Activated naive CD8-positive, alpha-beta T cell treated with anti-CD3 and anti-CD28 coated beads for 36 hours (primary cell): ENCODE measurements at places on chromosomes 11 and 22. TPM values are rescaled to one million over a fixed set of nuclear protein-coding genes. Genes with fewer than 3 reads are reported as not detected.
A peak's percentile ranks its signal among the peaks of the same experiment; 100 is the strongest.

- no peak for DNase-seq
Observed at GRCh38 chr11:108037636-108038035, 28.9 kb downstream of the CUL5 start.

DYNC2H1 gene
- 3.2 TPM for total RNA-seq

- no peak for DNase-seq
Observed at GRCh38 chr11:5115339-5115738, 22.8 kb downstream of the OR52A5 start.

DNA sequence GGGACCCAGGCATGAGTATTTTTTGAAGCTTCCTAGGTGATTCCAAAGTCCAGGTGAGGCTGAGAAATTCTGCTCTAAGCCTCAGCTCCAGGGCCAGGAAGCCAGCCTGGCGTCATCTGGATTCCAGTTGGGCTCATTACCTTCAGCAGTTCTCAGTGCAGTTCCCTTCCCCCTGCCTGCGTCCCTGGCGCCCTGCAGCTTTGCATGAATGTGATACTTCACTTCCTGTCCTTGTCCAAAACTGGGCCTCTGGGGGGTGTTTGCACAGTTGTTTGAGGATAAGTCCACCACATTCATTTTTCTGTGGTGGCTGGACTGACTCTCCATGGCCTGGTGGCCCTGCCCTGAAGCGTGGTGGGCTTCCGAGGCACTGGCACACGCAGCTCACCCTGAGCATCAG, 98.1 kb downstream of the TENM4 start:
- DNase-seq, result no peak

GRCh38 chr22:27149921-27150543, 492.6 kb downstream of the MIAT start:
- DNase-seq, result no peak

DNA sequence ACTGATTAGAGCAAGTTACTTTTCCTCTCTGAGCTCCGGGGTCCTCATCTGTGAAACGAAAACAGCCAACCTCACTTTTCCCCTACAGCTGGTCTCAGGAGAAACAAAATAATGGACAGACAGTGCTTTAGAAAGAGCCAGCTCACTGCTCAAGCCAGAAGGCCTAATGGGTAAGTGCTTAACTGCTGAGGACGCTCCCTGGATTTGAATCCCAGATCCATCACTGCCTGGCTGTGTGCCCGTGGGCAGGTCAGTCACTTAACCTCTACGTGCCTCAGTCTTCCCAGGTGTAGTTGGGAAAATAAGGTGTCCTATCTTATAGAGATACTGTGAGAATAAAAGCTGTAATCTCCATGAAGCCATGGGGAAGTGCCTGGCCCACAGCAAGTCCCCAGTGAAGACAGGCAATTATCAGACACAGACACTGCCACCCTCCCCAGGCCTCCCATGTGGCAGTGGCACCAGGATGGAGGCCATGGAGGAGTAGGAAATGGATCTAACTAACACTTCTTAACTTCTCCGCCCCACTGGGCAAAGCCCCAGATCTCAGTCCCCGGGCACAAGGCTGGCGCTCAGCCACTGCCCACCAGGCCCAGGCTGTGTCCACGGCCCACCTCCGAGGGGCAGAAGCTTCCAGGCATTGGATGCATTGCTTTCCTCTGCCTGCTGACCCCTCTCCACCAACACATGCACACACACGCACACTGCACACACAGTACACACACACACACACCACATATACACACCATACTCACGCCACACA, 9.2 kb downstream of the TP53I11 start:
- DNase-seq, result no peak

OVOL1 gene
- 0.42 TPM for total RNA-seq

PHLDA2 gene
- total RNA-seq, result 2.5 TPM

ZNF280B gene
- 2.9 TPM for total RNA-seq

DNA sequence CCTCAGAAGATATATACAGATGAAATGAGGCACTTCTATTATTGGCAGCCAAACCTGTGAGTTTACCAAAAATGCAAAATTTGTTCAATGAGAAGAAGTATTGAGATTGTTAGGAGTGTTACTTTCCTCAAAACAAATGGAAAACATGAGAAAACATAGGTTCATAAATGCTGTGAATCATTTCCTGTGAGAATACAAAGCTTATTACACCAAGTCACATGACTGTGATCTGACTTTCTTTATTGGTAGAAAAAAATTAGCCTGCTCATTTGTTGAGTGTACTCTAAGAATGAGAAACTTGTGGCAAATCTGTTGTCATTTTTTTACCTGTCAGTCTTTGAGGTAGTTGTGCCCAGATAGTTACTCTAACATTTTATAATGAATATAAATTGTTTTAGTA, 215.1 kb downstream of the TMEM135 start:
- no peak for DNase-seq

DNA sequence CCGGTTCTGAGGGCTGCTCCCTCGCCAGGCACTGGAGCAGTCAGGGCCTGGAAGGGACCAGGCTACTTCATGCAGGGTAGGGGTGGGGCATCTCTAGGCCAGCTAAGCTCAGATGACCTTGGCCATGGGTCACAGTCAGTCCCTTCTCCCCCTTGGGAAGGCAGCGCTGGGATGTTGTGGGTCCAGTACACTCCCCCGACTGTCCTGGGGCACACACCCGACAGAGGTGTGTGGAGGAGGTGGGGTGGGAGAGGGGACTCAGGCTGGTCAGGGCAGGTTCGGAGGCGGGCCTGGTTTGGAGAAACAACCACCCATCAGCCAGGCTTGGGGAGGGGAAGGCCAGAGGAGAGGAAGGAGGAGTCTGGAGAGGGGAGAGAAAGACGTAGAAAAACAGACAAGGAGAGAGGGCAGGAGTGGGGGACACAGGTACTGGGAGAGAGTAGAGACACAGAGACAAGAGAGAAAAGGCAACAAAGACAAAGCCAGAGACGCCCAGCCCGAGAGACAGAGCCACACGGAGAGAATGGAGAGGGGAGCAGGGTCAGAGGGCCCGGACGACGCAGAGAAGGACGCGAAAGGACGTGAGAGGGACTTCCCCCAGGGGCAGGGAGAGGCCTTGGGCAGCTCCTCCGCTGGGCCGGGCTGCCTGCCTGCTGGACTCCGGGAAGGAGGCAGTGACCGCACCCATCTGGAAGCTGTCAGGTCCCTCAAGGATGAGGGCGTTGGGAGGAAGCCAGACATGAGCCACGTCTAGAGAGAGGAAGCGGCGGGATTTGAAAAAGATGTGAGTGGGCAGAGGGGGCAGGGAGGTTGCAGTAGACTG, 30.6 kb upstream of the TSKU start:
- DNase-seq, result no peak

OR4S2 gene
- total RNA-seq, result not detected

GRCh38 chr11:61868571-61869428, 22.5 kb downstream of the FADS3 start:
- no peak for DNase-seq

GRCh38 chr22:25368271-25368670, 148.8 kb downstream of the CRYBB2 start:
- DNase-seq, result no peak

MAP6 gene
- not detected for total RNA-seq

GRCh38 chr22:44869196-44869595, 116.8 kb downstream of the ARHGAP8 start:
- no peak for DNase-seq

- no peak for DNase-seq
Observed at GRCh38 chr11:33211580-33211979, 45.6 kb upstream of the HIPK3 start.

- DNase-seq, result no peak
Observed at GRCh38 chr11:114082767-114083181, 23.3 kb downstream of the ZBTB16 start.

PATE1 gene
- total RNA-seq, result not detected

DNA sequence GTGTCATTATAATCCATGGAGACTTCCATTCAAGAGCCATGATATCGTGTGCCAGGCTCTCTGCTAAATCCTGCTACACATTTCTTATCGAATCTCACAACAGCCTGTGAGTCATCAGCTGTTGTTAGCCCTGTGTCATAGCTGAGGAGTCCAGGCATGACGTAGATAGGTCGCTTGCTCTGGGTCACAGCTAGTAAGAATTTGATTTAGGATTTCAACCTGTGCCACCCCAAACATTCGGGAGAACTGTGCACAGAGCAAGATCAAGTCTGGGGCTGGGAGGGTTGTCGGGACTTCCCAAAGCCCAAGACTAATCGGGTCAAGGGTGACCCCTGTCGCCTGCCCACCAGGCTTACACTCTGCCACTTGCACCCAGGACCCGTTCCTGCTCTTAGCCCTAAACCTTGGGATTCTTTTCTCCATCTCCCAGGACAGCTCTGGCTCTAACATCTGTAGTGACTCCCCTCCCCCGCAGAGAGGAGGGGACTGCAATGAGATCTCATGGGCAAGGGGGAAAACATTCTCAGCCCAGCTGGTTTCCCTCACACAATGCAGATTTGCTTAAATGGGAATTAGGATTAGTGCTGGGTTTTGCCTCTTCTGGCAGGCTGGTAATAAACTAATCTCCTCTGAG, 34.3 kb downstream of the TSPAN18 start:
- DNase-seq, result no peak

CARNS1 gene
- 3.7 TPM for total RNA-seq

DNA sequence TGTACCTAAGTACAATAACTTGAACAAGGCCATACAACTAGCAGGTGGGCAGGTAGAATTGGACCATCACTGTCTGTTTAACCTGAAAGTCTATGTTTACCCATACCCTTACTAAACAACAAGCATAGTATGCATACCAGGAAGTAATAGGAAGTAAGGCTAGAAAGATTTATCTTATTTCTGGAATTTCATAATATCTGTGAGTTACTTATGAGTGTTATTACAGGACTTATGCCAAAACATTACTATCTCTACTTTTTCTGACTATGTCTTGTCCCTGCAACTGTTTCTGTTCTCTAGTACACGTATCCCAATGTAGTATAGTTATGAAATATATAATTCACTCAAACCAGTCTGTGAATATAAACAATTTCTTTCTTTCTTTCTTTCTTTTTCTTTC, 1400.8 kb upstream of the TENM4 start:
- DNase-seq, result no peak

GRCh38 chr11:35098855-35099254, 40.1 kb upstream of the CD44 start:
- DNase-seq, result no peak

TMEM184B gene
- total RNA-seq, result 18.2 TPM

DNA sequence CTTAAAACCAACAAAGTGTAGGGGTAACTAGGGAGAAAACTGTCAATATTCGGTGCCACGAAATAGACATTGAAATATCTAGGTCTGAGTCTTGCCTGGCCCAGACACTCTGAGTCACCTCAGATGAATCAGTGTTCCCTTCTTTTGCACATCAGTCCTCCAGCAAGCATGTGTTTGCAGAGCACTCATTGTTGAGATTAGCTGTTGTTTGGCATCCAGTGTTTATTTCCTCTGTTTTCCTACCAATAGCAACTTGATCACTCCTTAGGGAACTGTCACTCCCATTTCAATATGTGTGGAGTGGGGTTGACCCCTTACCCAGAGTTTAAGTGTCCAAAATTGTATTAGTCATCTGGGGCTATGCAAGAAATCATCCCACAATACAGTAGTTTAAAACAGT, 4.7 kb upstream of the ASCC2 start:
- DNase-seq, result no peak

GLYATL1 gene
- 1.3 TPM for total RNA-seq

DNA sequence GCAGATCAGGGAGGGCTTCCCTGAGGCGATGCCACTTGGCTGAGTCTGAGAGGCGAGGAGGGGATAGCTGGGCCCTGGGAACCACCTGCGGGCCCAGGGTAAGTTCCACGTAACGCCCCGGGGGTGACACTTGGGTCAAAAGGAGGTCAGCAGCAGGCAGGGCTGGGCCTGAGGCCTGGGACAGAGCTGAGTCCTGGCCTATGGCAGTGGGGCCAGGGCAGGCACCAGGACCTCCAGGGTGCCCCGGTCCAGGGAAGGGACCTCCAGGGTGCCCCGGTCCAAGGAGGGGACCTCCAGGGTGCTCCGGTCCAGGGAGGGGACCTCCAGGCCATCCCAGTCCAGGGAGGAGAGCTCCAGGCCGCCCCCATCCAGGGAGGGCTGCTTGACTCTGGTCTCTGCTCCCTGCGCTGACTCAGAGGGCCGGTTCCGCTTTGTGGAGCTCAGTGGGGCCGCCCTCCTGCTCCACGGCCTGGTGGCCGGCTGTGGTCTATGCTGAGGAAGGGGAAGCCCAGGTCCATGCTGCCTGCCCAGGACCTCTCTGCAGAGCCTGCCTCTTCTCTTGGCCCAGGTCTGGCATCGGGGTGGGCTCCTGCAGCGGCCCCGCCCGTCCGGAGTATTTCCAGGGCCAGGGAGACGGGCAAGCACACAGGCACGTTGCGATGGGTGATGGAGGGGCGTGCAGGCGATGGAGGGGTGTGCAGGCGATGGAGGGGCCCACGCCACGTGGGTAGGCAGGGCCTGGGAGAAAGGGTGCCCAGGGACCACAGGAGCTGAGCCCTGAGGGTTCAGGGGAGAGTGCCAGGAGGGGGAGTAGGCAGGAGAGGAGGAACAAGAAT, 19.5 kb upstream of the WNT7B start:
- no peak for DNase-seq

MSANTD4 gene
- total RNA-seq, result 13.4 TPM

- no peak for DNase-seq
Observed at GRCh38 chr11:116431842-116432241, 340.9 kb downstream of the BUD13 start.

ARHGAP8 gene
- 3.2 TPM for total RNA-seq

DNA sequence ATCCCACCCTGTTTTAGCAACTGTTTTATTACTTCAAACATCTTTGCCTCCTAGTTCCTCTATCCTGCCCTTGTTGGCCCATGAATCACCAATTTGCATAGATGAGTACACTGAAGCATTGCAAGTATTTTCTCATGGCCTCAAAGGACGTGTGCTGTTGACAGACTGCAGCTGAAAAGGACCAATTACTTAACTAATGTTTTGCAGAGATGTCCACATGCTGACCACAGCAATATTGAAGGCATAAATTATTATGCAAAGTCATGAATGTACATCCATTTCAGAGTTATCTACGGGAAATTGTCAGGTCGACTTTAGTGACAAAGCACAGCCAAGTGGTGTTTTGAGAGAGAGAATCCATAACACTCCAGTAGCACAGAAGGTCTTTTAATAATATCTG, 64.8 kb downstream of the CADM1 start:
- DNase-seq, result no peak

GRCh38 chr11:78325274-78325781, 92.3 kb downstream of the GAB2 start:
- peak; percentile 5 for DNase-seq

- no peak for DNase-seq
Observed at GRCh38 chr11:111631666-111632039, 29.4 kb downstream of the SIK2 start.

CCDC116 gene
- total RNA-seq, result 0.34 TPM

- DNase-seq, result no peak
Observed at GRCh38 chr11:102983486-102983885, 28.0 kb upstream of the MMP13 start.

DNA sequence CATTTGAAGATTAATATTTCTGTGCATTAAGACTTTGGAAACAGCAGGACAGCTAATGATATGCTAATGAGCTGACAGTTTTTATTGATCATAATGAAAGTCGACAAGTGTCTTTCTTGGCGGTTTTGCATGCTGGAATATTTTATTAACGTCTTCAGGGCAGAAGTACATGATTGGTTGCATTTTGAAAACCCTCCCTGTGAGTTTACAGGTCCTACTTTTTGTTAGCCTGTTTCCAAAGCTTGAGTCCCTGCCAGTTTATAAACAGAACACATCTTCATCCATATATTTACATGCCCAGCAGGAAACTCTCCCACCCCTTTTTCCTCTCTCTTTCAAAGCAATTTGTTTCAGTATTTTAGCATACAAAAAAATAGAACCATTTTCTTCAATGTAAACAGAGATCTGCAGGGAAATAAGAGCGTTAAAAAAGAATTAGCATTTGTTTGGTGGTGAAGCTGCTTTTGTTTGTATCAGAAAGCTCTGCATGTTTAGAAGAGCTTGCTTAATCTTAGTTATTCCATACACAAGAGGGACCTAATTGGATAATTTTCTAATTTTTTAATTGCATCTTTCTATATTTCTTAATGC, 243.6 kb downstream of the NELL1 start:
- DNase-seq, result no peak
